ENCODE measurements at places on chromosomes 3 and 15. TPM values are rescaled to one million over a fixed set of nuclear protein-coding genes. Genes with fewer than 3 reads are reported as not detected.

GRCh38 chr3:124887177-124887931 is at the start of gene ITGB5:
TSS of gene ITGB5 (minus strand) at chr3:124887365. CDS start at chr3:124887000, 365 bp downstream.
- peak; percentile 83 for DNase-seq

GRCh38 chr3:128946411-128946810 is 47.5 kb downstream of the CFAP92 start:
- no peak for DNase-seq

DNA sequence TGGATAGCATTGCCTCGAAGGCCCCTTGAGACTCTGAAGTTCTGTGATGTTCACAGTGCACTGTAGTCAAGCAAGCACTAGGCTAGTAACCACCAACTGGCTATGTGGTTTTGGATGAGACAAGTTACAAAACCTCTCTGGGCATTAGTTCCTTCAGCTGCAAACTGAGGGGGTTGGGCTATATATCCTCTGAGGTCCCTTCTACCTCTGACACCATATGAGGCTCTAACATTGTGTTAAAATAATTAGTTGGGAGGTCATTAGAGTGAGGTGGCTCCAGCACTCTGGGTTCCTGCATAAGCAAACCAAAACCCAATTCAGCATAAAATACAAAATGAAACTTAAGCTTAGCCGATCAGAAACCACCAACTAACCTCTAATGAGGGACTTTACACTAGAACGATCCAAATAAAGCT is 209.5 kb upstream of the LRRN1 start:
- peak; percentile 40 for DNase-seq

DNA sequence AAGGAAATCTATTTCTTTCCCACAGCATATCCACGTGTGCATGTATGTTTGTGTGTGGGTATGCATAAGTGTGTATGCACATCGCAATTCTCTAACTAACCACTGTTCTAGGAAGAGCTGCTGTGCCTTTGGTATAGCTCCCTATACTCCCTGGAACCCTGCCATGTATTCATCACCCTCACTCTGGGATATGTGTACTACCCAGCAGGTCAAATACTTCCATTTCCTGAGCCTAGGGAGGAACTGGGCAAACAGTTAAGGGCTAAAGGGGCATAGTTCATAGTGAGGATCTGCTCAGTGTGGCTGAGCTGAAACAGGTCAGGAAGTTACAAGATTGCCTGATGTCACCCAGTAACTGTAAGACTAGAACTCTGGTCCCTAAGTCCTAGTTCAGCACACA is 260.4 kb downstream of the RPLP1 start:
- no peak for DNase-seq

DNA sequence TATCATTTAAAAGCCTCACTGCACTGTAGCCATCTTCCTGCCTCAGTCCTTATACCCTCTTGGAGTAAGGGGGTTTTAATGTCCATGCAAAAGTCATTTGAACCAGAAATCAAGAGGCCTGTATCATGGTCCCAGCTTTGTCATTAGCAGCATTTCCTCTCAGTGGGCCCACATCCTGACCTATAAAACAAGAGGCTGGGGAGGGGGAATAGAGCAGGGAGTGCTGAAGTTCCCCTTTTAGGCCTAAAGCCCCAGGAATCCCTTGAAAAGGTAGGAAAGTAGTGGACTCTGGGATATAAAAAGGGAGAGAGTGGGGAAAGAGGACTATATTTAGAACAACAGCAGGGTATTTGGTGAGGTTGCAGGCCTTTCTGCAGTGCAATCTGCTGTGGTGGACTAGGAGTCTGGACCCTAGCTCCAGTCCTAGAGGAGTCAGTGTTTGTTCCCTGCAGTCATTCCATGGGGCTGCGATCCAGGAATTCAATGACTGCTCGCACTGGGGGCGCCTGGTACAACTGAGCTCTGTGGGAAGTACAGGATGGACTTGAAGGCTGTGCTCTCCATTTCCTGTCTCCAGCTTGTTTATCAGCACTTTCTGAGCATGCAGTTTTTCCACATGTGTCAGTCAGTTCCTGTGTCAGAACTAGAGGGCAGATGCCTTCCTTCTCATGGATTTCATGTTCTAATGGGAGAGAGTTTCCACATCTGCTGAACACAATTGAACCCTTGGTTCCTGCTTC is 46.8 kb downstream of the PDHB start:
- DNase-seq = peak; percentile 20

GRCh38 chr15:75063338-75063737 is 39.9 kb downstream of the PPCDC start:
- DNase-seq = no peak

DNA sequence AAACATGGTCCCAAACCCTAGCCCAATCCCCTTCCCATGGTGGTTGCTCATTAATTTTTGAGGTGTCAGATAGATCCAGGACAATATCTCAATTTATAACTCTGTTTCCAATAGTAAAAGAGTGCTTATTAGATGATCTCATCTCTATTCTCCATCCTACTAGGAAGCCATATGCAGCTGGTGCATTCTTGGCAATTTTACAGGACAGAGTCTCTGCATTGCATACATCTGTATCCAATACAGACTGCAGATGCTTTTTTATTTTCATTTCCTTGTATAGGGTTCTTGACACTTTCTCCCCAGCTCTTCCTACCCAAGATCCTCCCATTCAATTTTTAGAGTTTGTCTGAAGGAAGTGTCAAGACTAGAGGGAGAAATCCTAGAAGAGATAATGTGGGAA is 194.8 kb upstream of the DPH6 start:
- DNase-seq = peak; percentile 76

DNA sequence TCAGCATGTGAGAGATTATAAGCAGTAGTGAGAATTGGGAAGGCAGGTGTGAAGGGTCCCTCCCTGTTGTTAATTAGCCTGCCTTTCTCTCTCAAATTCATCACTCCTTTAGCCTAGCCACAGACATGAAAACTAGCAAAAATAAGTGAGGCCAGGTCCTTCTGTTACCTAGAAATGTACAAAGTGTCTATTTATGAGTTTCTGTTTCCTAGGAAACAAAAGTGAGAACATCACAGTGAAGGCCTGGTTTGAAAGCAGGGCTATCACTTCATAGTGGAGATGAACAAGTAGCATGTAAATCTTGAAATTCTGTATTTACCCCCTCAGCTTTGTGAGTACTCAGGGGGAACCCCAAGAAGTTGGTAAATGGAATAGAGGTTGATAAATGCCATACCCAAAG is 78.2 kb upstream of the UMPS start:
- no peak for DNase-seq

- DNase-seq = no peak
Observed at GRCh38 chr3:127637546-127637945, 8.6 kb downstream of the PODXL2 start.

Gene SLC9C1
- total RNA-seq = 3.2 TPM

DNA sequence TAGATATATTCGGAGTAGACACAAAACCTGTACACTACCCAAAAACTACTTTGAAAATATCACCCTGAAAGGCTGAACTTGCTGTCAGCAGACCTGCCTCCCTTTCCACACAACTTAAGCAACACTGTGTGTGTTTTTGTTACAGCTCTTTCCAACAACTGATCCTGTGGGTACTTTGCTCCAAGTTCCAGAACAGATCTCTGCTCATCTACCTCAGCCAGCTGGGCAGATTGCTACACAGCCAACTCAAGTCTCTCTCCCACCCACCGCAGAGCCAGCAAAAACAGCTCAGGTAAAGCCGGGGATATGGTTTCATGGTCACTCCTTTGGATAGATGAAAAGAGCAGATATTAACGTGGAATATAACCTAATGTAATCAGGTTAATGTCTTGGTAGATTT is 19.7 kb upstream of the SLC22A13 start:
- no peak for DNase-seq

DNA sequence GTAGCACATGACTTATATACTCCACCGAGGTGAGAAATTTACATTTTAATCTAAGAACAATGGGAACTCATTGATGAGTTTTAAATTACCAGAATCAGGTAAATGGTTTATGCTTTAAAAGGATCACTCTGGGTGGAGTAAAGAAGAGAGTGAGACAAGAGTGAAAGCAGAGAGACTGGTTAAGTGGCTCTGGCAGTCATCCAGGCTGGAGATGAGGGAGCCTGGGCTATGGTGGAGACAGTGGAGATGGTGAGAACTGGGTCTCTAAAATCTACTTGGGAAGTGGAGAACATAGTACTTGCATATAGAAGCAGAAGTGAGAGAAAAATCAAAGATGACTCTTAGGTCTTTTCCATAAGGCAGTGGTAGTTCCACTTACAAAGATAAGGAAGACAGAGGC is 37.1 kb upstream of the SLC25A36 start:
- DNase-seq = no peak

Gene C2CD4A
- not detected for total RNA-seq

DNA sequence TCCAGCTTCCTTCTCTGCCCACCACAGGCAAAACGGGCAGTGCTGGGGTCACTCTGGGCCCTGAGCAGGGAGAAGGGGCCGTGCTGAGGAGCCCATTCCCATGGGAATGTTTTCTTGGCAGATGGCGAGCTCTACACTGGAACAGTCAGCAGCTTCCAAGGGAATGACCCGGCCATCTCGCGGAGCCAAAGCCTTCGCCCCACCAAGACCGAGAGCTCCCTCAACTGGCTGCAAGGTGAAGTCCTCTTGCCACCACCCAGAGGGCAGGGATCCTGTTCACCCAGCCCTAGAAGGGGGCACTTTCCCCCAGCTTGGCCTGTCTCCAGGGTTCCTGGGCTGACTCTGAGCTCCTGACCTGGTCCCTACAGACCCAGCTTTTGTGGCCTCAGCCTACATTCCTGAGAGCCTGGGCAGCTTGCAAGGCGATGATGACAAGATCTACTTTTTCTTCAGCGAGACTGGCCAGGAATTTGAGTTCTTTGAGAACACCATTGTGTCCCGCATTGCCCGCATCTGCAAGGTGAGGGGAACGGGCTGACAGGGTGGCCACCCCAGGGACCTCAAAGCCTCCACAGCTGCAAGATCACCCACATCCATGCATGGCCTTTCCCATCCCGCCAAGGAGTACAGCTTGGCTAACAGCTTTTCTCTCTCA is 12.4 kb downstream of the CIB1 start:
- DNase-seq = peak; percentile 79

DNA sequence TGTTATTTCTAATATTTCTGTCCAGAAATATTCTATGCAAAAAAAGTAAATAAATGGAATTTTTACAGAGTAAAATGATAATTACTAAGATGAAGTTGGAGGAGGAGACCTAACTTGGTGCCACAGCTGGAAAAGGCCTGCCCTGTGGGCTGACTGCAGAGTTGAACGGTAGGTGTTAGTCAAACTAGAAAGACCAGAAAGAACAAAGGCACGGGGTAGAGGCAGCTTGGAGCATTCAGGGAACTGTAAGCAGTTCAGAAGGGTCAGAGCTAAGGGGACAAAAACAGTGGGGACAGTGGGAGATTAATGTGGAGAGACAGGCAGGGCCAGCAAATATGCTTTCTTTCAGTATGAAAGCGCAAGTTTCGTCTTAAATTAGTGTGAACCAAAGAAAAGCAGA is 39.3 kb upstream of the PTPRG start:
- no peak for DNase-seq

DNA sequence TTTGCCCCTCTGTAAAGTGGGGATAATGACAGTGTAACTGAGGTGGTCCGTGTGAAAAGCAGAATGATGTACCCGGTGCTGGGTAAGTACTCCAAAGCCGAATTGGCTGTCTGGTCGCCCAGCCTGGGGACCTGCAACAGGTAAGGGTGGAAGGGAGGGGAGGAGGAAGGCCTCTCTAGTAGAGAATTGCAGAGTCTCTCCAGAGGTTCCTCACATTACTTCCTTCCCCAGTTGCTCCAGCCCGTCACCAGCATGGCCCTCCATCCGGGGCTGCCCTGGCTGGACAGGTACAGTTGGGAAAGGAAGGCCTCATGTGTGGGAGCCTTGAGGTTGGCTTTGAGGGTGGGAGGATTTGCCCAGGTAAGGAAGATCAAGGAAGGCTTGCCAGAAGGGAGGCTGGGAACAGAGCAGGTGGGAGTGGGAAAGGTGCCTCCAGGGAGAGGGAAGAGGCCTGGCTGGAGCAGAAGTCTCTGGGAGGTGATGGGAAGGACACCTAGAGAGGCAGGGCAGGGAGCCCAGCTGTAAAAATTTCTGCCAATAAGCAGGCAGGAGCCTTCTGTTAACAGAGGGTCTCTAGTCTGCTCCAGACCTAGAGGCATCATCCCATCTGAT is 1.7 kb upstream of the PSTPIP1 start:
- no peak for DNase-seq

GRCh38 chr15:31005660-31006059 is 14.2 kb upstream of the MTMR10 start:
- DNase-seq = no peak

Gene RTP2
- not detected for total RNA-seq

Gene BUB1B
- total RNA-seq = 26.4 TPM

GRCh38 chr3:14222457-14222856 is 43.8 kb downstream of the LSM3 start:
- no peak for DNase-seq

Gene SLC15A2
- total RNA-seq = 18.2 TPM

Gene RBP2
- not detected for total RNA-seq

GRCh38 chr3:169390741-169391305 is 272.7 kb downstream of the MECOM start:
- DNase-seq = peak; percentile 18

GRCh38 chr3:160184655-160185054 is 40.6 kb upstream of the C3orf80 start:
- no peak for DNase-seq

Gene PLIN1
- not detected for total RNA-seq

DNA sequence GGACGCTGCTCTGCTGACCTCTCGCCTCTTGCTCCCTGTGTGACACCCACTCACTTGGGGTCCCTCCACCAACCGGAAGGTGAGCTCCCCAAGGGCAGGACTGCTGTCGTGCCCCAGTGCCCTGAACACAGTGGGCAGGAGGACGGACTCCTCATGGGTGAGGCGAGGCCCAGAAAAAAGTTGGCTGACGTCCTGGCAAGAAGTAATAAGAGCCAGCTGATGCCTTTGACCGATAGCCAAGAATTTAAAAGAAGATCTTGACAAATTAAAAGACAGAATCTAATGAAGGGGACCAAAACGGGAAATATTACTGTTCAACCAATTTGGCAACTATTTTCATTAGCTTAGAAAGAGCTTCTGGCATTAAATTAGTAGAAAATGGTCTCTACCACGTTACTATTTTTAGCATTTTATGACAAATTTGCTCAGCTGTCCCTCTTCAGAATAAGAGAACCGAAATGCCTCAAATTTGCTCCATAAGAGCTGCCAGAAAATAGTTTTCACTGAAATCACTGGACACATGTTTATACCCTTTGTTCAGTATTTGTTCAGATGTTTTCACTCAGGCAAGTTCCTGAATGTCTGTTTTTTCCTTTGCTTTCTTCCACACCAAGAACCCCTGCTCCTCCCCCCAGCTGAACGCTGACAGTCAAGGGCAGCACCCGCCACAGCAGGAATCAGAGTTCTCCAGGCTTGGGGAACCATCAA is 60.5 kb downstream of the XXYLT1 start:
- peak; percentile 95 for DNase-seq

All from tongue (tissue), 3 donors.